Urinary bladder (tissue), 4 donors: ENCODE measurements at places on chromosomes 13 and 19. TPM values are rescaled to one million over a fixed set of nuclear protein-coding genes. Genes with fewer than 3 reads are reported as not detected.

DNA sequence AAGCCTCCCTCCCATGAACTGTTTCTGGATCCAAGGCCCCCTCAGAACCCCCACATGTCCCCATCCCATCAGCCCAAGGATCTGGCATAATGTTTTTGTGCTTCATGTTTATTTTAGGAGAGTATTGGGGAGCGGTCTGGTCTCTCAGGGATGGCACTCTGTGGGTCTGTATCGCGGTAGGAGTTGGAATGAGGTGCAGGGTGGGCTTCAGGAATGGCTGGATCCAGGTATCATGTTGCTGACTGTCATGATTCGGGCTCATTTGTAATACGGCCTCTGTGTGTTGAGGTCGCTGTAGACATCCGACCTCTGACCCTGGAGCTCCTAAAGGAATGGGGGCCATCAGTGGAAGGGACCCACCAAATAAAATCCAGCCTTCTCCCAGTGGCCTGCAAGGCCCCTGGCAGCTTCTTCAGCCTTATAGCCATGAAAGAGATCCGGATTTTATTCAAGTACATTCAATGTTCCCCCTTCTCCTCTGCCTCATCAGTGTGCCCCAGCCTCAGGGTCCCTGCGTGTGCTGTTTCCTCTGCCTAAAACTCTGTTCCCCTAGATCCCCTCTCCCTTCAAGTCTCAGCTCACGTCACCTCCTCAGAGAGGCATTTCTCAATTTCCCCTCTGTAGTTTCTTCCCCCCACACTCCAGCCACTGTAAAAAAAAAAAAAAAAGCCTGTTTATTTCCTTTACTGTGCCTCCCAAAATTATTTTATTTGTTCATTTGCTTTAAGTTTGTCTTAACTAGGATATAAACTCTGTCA is 2.2 kb downstream of the HCST start:
- DNase-seq = no peak

DNA sequence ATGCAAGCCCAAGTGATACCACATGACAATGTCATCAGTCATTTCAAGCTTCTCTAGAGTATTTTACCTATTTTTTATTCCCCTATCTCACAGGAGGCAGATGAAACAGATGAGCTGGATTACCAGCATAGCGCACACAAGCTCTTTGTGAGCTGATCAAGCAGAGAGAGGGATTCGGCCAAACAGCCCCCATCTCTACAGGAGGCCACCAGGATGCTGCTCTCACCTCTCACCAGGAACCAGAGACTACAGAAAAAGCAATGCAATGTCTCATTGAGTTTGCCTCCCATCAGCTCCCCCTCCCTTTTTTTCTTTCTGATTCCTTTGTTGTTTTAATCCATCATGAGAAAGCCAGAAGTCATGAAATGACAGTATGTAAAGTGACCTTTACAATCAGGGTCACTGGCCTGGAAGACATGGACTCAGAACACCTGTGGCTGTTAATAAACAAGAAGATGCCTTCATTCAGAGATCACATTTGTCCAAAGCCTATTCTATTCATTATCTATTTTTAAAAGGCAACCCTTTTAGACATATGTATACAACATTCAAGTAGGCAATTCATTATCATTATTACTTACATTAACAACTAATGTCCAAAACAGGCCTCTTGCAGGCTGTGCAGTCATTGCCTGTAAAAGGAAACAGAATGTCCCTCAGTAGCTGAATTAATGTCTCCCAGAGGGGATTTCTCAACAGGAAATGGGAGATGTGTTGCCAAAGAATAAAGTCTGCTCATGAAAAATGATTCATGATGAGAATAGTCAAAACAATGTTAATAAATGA is 656.6 kb downstream of the TBC1D4 start:
- no peak for DNase-seq

DNA sequence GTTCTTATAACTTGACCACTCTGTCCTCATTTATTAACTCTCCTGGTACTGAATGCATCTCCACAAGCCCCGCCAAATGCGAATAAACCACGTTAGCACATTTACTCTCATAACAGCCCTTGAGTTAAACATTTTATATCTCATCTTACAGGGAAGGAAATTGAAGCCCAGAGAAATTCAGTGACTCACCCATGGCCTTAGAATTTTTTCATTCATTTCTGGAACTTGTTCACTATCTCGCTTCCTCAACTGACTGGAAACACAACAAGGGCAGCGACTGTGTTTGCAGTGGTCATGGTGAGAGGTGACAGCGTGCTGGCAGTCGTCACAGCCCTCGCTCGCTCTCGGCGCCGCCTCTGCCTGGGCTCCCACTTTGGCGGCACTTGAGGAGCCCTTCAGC is 39.5 kb downstream of the SERP2 start:
- DNase-seq = no peak

- no peak for DNase-seq
These were observed 20.9 kb downstream of the SIN3B start for GRCh38 chr19:16850133-16850532.

GRCh38 chr19:38877781-38878574 is at the start of gene RINL:
Gene RINL, minus strand, starts transcription at chr19:38878275. Its CDS starts 1,533 bp downstream, at chr19:38876742.
- no peak for DNase-seq

- no peak for DNase-seq
These were observed 379.9 kb upstream of the PCDH20 start for GRCh38 chr13:61795580-61795979.

DNA sequence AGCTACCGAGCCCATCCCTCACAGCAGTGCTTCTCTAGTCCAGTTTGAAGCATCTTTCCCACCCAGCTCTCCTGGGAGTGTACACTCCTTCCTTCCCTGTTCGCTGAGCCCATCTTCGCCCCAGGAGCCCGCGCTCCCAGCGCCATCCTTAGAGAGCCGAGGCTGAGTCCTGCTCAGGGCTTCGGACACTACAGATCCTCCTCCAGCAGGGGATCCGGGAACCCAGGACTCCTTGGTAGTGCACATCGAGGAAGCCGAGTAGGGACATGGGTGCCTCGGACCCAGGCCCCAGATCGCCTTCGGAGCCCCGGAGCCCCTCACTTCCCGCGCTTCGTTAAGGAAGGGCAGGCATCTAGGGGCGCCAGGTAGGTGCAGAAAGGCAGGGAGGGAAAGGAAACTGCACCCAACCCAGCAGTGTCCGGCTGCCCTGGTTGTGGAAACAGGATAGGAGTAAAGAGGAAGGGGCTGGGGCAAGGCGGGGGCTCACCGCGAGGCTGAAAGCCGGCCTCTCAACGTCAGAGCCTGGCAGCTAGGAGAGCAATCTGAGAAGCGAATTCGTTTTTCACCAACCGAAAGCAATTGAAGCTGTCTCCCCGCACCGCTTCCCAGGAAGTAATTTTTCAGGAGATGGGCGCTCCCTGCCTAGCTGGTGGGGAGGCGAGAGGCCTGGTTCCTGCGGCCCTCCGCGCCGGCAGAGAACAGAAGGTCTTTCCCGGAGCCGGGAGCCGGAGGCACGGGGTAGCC is 1.0 kb downstream of the PDX1 start:
- no peak for DNase-seq

GRCh38 chr19:47545061-47545948 is 27.6 kb downstream of the ZNF541 start:
- no peak for DNase-seq

DNA sequence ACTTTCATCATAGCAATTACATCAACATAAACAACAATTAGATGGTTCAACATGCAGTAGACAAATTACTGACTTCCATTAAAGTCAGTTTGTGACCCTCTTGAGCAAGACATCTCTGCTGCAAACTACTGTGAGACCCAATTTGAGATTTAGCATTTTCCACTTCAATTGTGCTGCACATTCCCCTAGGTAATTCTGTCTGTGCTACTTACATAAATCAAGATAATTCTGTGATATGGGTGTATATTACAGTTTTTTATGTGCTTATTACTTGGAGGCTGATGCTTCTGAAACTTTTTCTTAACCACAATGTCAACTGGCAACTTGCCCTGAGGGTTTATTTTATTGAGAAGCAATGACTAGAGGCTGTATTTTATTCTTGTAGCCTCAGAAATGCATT is 1714.4 kb downstream of the OLFM4 start:
- peak; percentile 1 for DNase-seq

GRCh38 chr19:41133260-41133659 is 19.0 kb downstream of the CYP2F1 start:
- DNase-seq = no peak

THSD8 gene
- polyA plus RNA-seq = not detected

ADM5 gene
- polyA plus RNA-seq = 6.3 TPM

ZNF880 gene
- 15.3 TPM for polyA plus RNA-seq

KLK10 gene
- 0.33 TPM for polyA plus RNA-seq

GPR183 gene
- polyA plus RNA-seq = 22.1 TPM

IGSF23 gene
- not detected for polyA plus RNA-seq

STOML3 gene
- polyA plus RNA-seq = not detected

CD22 gene
- 1.6 TPM for polyA plus RNA-seq

OLFM2 gene
- 4.6 TPM for polyA plus RNA-seq

NBEA gene
- 16.9 TPM for polyA plus RNA-seq
